ENCODE measurements at places on chromosomes 2 and 18.

DNA sequence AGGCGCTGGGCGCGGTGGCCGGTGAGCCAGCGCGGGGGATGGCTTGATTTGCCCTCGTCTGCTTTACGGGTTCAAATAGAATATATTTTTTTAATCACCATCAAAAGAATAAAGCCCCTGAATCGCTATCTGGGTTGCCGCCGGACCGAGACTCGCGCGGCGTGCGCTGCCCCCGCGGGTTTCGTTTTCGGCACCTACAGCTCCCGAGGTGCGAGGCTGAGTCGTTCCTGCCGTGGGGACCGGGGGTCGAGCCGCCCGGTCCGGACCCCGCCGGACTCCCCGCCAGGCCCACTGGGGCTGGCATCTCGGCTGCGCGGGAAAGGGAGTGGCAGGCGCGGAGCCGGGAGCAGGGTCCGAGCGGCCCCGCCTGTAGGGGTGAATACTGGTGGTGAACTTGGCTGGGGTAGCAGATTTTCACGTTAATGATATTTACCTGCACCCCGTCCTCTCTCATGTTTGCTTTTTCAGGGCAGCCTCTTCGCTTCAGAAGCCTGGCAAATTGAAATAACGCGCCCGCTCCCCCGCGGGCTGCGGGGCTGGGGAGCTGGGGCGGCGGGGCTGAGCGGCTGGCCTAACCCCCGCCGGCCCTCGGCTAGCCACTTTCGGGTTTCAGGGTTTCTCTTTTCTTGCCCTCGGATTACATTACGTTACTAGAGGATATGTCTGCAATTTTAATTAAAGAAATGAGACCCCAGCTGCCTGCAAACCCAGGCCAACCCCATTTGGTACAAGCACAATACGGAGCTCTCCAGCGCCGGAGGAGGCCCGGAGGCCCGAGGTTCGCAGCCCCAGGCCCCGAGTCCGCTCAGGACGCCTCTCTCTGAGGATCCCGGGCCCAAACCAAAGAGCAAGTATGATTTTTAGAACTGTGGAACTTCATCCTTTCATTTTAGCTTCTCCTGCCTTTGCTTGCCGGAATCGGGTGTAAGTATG, 1.7 kb upstream of the CELF4 start:
- DNase-seq: no peak

DNA sequence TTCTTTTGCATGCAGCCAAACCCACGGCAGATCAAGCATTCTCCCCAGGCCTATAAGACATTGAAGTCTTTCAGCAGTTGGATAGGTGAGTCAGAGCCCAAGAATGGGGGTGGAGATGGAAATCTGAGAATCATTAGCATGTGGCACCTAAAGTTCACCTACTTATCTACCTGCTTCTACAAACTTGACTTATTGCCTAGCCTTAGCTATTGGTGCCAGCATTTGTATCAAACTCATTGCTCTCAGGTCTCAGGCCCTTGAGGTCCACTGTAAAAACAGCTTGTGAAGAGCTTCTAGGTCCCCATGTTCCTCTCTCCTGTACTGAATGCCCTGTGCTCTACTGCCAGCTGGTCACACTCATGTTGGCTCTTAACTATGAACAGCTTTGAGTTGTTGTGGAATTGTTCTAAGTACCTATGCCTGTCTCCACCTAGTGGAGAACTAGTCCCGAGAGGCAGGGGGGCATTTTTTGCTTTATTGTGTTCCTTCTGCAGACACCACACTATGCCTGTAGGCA, 278.4 kb upstream of the SPRED2 start:
- peak; percentile 9 for DNase-seq

- DNase-seq: no peak
Measured at GRCh38 chr18:58473071-58473470, 155.8 kb downstream of the ALPK2 start.

DNA sequence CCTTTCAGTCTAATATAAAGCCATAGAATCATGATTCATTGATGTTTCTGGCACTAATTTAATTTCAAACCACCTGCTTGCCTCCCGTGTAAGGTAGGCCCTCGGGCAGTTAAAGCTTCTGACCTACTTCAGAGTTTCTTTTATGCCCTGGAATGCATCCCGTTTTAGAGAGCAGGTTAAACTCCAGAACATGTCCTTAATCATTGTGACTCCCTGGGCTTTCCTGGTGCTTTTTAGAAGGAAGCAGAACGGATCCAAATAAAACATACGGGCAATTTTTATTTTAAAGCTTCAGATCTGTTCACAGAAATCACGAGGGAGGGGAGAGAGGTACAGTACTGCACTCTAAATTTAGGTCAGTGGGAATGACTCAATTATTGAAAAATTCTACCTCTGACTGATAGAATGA, 134.8 kb downstream of the GCA start:
- no peak for DNase-seq

- DNase-seq: no peak
Measured at GRCh38 chr2:122805346-122805745, 1049.9 kb downstream of the TSN start.

DNA sequence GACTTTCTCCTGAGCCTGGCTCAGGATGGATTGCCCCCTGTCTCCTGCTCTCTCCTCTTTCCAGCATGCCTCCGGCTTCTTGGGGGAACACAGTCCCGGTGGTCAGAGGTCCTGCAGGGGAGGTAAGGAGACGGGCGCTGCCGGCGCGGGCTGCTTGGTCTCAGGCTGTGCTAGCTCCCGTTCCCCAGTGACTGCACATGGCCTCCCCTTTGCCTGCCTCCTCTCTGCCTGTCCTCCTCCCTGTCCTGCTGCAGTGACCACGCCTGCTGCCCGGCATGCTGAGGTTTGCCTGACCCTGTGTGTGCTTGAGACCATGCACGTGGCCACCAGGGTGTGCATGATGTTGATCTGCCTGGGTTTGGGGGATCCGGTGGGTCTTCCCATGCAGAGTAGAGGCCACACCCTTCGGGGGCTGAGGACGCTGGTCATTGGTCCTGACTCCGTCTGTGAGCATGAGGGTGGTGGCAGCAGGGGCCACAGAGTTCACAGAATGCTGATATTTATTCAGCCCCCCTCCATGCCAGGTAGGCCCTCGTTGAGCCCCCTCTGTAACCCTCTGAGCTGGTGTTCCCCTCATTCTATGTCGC, 42.9 kb upstream of the MCFD2 start:
- DNase-seq: no peak

- DNase-seq: peak; percentile 89
Measured at GRCh38 chr2:221517696-221518151, 54.4 kb downstream of the EPHA4 start.

DNA sequence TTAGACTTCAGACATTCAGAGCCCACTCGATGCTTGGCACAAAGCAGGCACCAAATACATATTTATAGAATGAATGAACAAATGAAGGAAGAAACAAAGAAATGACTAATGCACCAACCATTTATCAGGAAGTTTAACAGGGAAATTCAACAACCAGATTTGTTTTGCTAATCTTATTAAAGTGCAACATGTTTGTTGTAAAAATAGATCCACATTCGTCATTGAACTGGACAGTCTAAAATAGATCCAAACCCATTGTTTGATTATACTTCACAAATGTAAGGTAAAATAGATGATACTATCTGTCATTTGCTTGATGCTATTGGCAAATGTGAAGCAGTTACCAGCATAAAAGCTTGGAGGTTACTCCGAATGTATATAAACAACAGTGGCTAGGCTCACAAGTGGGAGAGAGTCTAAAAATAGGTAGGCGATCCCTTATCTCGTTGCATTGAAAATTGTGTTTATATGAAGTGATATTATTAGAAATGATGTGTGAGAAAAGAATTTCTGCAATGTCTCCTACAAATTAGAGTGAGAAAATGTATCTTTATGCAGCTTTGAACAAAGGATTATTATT, 246.2 kb downstream of the NEDD4L start:
- DNase-seq: no peak

DNA sequence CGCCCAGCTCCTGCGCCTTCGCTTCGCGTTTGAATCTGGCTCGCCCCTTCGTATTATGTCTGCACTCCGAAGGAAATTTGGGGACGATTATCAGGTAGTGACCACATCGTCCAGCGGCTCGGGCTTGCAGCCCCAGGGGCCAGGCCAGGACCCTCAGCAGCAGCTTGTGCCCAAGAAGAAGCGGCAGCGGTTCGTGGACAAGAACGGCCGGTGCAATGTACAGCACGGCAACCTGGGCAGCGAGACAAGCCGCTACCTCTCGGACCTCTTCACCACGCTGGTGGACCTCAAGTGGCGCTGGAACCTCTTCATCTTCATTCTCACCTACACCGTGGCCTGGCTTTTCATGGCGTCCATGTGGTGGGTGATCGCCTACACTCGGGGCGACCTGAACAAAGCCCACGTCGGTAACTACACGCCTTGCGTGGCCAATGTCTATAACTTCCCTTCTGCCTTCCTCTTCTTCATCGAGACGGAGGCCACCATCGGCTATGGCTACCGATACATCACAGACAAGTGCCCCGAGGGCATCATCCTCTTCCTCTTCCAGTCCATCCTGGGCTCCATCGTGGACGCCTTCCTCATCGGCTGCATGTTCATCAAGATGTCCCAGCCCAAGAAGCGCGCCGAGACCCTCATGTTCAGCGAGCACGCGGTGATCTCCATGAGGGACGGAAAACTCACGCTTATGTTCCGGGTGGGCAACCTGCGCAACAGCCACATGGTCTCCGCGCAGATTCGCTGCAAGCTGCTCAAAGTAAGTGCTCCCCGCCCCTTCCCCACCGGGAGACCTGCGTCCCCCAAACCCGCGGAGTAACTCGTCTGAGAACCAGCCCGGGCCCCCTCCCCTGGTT, 453 bp downstream of the KCNJ3 start:
- DNase-seq: no peak
